Left kidney (tissue), 8 donors: ENCODE measurements at places on chromosomes 6 and 20. TPM values are rescaled to one million over a fixed set of nuclear protein-coding genes. Genes with fewer than 3 reads are reported as not detected.

IL20RA gene
- polyA plus RNA-seq = 2.1 TPM

PRRT1 gene
- polyA plus RNA-seq = 2.7 TPM

LY6G6C gene
- 1.1 TPM for polyA plus RNA-seq

PERP gene
- polyA plus RNA-seq = 17.1 TPM

PNLDC1 gene
- 0.07 TPM for polyA plus RNA-seq

MUC21 gene
- polyA plus RNA-seq = not detected

SNAP91 gene
- 0.60 TPM for polyA plus RNA-seq

RBPJL gene
- not detected for polyA plus RNA-seq

IL17F gene
- polyA plus RNA-seq = 0.40 TPM

PHF20 gene
- 42.5 TPM for polyA plus RNA-seq

HSD17B8 gene
- 23.9 TPM for polyA plus RNA-seq

HLA-DPA1 gene
- polyA plus RNA-seq = 20.2 TPM

CCN6 gene
- polyA plus RNA-seq = 2.7 TPM

SLC17A9 gene
- 1.7 TPM for polyA plus RNA-seq

DYNLT2 gene
- polyA plus RNA-seq = 8.5 TPM

TAAR6 gene
- 0.18 TPM for polyA plus RNA-seq

NQO2 gene
- 67.3 TPM for polyA plus RNA-seq

B3GALT4 gene
- 4.0 TPM for polyA plus RNA-seq

KIF13A gene
- 43.1 TPM for polyA plus RNA-seq

MDFI gene
- polyA plus RNA-seq = 31.4 TPM

DOK5 gene
- 9.7 TPM for polyA plus RNA-seq

PLN gene
- polyA plus RNA-seq = 4.8 TPM

WFDC12 gene
- polyA plus RNA-seq = not detected

ASIP gene
- 0.70 TPM for polyA plus RNA-seq

C6orf163 gene
- polyA plus RNA-seq = 7.8 TPM

TRERF1 gene
- polyA plus RNA-seq = 17.2 TPM

ZSCAN16 gene
- 13.1 TPM for polyA plus RNA-seq

PNISR gene
- 460 TPM for polyA plus RNA-seq

CPXM1 gene
- polyA plus RNA-seq = 224 TPM

GJA10 gene
- polyA plus RNA-seq = not detected

WFDC2 gene
- 164 TPM for polyA plus RNA-seq

ADGRB3 gene
- polyA plus RNA-seq = 5.9 TPM

UNC5CL gene
- polyA plus RNA-seq = 8.4 TPM

SYNJ2 gene
- polyA plus RNA-seq = 11.5 TPM

LAMA4 gene
- 108 TPM for polyA plus RNA-seq

PAX1 gene
- polyA plus RNA-seq = not detected

COL11A2 gene
- 5.9 TPM for polyA plus RNA-seq

TRIM31 gene
- polyA plus RNA-seq = not detected

ARFGAP1 gene
- 67.1 TPM for polyA plus RNA-seq

OPRM1 gene
- polyA plus RNA-seq = 0.08 TPM

DUSP15 gene
- 16.0 TPM for polyA plus RNA-seq

KCNK16 gene
- polyA plus RNA-seq = not detected

MCCD1 gene
- 11.9 TPM for polyA plus RNA-seq

ZNF391 gene
- polyA plus RNA-seq = 13.5 TPM

ENPP4 gene
- 17.8 TPM for polyA plus RNA-seq

KCNK5 gene
- polyA plus RNA-seq = 9.6 TPM

ID1 gene
- 132 TPM for polyA plus RNA-seq
